ENCODE measurements at places on chromosomes 7 and 10.
A peak's percentile ranks its signal among the peaks of the same experiment; 100 is the strongest.

DNA sequence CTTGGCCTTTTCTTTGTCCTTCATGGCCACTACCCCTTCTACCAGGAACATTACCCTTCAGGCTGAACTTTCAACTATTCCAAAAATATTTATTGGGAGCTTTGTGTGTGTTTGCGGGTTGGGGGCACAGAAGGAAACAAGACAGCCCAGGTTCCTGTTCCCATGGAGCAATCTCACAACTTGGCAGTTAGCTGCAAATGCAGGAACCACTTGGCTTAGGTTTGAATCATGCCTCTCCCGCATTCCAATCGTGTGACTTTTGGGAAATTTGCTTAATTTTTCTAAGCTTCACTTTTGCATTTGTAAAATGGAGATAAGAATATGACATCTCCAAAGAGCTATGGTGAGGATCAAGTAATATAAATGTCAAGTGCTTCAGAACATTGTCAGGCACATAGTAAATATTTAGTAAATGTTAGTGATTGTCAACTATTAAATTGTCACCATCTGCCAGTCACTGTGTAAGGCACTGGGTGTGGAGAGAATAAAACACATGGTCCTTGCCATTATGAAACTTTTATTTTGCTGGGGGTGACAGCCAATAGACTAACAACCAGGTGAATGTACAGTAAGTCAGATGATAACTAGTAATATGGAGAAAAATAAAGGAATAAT is 277.1 kb downstream of the SNX13 start:
- DNase-seq, result no peak

DNA sequence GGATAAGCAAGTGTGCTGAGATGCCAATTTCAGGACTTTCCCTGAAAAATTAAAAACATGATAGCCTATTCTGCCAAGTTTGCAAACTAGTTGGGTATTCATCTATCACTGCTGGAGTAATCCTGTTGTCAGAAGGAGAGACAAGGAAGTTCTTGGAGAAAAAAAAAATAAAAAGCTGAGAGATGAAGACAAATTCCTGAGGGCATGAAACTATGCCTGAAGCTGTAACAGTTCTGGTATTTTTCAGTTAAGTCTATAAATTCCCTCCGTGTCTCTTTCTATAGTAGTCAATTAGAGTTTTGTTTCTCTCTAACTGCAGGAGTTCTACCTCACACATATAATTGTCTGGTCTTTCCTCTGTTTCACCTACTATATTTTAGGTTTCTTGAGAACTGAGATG is 95.7 kb downstream of the DGKB start:
- DNase-seq, result no peak

GRCh38 chr7:124318721-124319450 is 286.0 kb upstream of the TMEM229A start:
- DNase-seq, result no peak

DNA sequence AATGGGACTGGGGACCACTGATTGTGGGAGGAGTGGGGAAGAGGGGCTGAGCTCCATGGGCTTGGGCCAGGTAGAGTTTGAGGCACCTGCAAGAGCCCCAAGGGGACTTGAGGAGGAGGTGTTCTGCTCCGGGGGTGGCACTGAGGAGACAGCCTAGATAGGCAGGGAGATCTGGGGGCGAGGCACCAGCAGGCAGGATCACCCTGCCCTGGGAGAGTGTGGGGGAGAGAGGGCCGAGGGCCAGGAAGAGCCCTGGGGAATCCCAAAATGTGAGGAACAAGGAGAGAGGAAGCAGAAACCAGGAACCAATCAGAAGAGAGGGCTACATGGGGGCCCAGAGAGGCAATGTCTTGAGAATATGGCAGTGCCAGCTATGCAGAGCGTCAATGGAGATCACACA is 34.6 kb downstream of the LEP start:
- peak; percentile 45 for DNase-seq

DNA sequence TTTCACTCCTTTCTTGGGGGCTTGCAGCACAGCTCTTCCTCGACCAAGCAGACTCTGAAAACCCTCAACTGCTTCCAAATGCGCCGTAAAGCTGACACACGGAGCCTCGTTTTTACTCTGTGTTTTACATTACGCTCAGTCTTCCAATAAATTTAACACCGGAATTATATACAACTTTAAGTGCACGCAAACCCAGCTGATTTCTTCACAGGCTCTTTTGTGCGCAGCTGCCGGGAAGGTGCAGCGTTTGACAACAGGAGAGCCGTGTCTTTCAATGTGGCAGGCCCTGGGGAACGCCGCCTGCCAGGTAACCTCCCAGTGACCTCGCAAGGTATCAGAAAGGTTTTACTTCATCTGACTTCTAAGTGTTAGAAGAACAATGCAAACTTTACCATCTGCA is 35.0 kb downstream of the GFRA1 start:
- DNase-seq, result no peak

GRCh38 chr7:320297-320696 is 30.3 kb downstream of the FOXL3 start:
- no peak for DNase-seq

- DNase-seq, result no peak
Measured at GRCh38 chr7:37480041-37481031, 31.7 kb upstream of the ELMO1 start.

DNA sequence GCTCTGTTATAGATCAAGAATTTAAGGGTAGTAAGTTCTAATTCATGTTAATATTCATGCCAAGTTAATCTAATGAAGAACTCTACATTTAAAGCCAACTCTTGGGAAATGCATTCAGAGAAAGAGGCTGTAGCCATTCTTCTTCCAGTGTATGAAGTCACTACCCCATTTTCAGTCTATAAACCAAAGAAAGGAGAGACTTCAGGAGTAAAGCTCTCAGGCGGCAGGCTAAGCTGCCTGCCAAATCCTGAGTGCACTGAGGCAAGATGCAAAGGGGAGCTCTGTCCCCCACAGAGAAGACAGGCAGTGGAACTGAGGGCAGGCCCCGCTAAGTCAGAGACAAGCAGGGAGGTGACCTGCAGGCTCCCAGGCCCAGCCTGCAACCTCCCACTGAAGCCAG is 41.5 kb downstream of the SLIT1 start:
- DNase-seq, result no peak

DNA sequence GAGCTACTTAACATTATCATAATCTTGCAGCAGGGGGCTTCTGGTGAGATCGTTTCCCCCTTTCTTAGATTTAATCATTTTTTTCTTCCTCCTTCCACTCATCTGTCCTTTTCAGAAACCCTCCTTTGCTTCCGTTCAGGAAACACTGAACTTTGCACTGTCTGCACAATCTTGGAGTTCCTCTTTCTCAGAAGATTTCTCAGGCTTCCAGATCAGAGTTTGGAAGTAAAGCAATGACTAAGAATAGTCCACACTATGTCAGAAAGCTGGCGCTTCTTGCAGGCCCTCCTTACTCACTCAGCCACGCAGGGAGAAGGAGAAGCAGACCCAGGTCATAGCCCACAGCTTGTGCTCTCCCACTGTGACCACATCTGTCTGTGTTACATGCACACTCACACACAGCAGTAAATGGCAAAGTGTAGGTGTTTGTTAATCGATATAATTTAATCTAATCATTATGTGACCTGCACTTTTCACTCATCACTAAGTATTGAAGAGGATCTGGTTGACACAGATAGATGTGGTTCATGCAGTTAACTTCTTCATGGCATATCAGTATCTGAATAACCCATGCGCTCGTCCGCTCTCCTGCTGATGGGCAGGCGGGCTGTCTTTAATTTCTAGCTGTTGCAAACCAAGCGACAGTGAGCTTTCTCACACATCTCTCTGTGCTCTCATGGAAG is 30.2 kb downstream of the ALOX5 start:
- DNase-seq, result no peak

- no peak for DNase-seq
Measured at GRCh38 chr7:148156233-148156632, 434.3 kb upstream of the C7orf33 start.

GRCh38 chr7:35448486-35448885 is 194.6 kb upstream of the TBX20 start:
- no peak for DNase-seq

- no peak for DNase-seq
Measured at GRCh38 chr10:70333268-70333667, 49.2 kb downstream of the LRRC20 start.

DNA sequence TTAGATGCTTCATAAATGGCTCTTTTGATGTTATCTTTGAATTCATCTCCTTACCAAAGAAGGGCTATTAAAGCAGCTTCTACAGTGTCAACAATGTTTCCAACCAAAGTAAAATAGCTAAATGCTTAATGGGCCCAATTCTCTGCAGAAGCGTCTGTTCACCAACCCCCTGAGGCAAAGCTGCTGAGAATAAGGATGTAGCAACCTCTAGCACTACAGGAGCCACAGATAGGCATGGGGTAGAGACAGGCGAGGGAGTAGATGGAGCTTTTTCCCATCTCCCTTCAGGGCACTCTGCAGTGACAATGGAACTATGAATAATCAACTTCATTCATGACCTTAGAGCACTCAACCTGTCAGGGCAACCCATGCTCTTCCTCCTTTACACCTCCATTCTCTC is 134.1 kb downstream of the FZD1 start:
- no peak for DNase-seq

GRCh38 chr10:124058346-124059003 is 34.9 kb downstream of the CHST15 start:
- DNase-seq, result no peak

GRCh38 chr7:3806516-3806915 is 505.5 kb downstream of the SDK1 start:
- DNase-seq, result no peak

Data from activated CD8-positive, alpha-beta memory T cell treated with anti-CD3 and anti-CD28 coated beads for 24 hours (primary cell).